ENCODE measurements at places on chromosomes 2 and 18.

DNA sequence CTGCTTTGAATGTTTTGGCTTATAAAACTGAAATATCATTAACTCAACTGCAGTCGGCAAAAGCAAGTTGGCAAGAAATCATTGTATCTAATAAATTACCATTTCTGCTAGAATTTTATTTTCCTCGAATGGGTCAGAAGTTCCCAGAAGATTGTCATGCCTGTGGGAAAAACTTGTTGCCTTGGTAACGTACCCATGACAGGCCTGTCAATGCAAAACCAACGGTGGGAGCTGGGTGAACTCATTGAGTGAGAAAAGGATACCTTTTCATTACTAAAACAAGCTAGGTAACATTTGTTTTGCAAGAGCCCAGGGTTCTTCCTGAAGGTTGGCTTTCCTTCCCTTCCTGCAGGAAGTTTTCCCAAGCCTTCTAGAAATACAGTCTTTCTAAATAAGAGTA lies 9.5 kb downstream of the PLB1 start:
- no peak for DNase-seq

- DNase-seq = peak; percentile 24
These were observed 187.4 kb downstream of the ALK start for GRCh38 chr2:29733965-29734364.

DNA sequence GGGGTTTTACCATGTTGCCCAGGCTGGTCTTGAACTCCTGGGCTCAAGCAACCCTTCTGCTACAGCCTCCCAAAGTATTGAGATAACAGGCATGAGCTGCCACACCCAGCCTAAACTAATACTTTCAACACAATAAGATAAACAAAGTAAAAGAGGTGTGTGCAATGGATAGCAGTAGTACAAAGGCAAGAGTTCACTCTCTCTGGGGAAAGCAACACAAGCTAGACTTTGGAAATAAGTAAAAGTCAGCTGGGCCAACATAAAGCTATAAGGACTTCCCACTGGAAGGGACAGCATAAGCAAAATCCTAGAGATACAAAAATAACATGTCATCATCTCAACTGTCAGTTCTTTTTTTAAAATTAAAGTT lies 5.2 kb upstream of the NOSTRIN start:
- no peak for DNase-seq

DNA sequence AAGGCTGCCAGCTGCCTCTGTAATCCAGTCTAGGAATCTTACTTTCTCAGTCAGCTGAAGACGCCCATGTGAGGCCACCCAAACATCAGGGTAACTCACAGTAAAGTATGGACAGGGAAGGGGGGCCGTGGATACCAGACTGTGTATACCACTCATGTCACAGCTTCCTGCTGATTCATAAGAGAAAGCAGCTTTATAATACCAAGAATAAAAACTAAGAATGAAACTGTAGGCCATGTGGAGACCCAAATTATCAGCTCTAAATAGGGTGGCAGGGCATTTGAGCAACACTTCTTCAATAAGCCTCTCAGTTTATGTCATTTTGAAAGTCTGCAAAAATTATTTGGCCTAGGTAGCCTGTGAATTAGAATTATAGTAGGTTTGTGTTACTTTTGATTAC lies 115.0 kb upstream of the CDCA7 start:
- no peak for DNase-seq

- peak; percentile 51 for DNase-seq
These were observed 246.8 kb downstream of the TMEM182 start for GRCh38 chr2:103008586-103008985.

- peak; percentile 95 for DNase-seq
These were observed at the start of gene NYAP2 for GRCh38 chr2:225399504-225399903. NYAP2 (plus strand) TSS chr2:225399710; CDS start chr2:225408881, 9,171 bp downstream.

GRCh38 chr2:19882286-19882685 lies 19.5 kb downstream of the TTC32 start:
- no peak for DNase-seq

DNA sequence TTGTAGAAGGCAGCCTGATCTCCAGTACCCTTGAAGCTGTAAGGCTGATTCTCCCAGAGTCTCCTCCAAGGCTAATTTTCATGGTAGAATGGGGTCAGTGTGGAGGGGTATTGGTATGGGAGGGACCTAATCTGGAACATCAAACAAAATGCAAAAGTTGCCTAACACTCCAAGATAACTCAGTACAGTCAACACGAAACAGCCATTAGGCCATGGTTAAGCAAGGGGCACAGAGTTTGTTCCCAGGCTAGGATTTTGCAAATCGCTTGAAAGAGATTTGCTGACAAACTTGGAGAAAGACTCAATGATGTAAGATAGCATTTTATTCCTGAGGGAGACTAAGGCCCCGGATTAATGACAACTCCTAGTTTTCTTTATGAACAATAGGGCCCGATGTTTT lies 5.4 kb downstream of the PID1 start:
- no peak for DNase-seq

DNA sequence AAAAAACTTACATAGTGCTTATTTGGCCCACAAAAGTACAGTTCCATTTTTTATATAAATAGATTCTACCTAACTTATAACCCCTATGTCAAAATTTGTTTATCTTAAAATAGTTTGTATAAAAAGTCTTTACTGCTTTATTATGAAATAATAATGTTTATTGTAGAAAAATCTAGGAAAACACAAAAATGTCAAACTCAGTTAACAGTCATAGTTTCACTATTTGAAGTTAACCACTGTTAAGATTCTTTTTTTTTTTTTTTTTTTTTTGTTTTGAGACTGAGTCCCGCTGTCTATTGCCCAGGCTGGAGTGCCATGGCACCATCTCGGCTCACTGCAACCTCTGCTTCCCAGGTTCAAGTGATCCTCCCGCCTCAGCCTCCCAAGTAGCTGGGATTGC lies 26.5 kb upstream of the ABI2 start:
- DNase-seq = no peak

- no peak for DNase-seq
These were observed 114.7 kb downstream of the SH3RF3 start for GRCh38 chr2:109243526-109244303.

GRCh38 chr2:106163948-106164545 lies 30.1 kb downstream of the UXS1 start:
- no peak for DNase-seq

DNA sequence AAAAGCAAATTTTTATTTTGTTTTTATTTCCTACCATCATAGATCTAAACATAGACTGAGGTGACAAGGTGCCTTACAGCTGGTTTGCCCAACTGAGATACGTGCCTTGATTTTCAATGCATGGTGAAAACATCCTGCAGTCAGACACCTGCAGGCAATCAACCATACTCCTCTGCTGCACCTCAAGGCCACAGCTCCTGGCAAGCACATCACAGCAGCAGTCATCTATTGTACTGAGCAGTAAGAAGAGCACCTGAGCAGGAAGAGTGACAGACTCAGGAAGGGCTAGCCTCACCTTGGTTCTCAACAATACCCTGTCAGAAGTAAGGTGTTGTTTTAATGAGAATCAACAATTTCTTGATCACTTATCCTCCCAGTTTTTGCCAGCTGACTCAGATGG lies 1206.8 kb upstream of the NRXN1 start:
- DNase-seq = no peak

DNA sequence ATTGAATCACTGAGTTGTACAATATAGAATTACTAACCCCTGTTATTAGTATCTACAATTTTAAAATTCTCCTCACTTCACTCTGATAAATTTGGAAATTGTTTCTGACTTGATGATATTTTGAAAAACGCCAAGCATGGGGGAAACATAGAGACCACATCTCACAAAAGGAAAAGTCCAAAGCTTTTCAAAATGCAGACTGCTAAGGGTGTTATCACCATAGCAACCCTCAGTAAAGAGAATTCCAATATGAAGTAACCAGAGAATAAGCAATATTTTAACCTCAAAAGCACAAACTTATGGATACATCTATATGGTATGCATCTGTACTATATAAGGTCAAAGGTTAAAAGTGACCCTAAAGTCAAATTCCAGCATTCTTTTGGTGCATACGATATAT lies 22.7 kb downstream of the LRP2 start:
- DNase-seq = no peak

DNA sequence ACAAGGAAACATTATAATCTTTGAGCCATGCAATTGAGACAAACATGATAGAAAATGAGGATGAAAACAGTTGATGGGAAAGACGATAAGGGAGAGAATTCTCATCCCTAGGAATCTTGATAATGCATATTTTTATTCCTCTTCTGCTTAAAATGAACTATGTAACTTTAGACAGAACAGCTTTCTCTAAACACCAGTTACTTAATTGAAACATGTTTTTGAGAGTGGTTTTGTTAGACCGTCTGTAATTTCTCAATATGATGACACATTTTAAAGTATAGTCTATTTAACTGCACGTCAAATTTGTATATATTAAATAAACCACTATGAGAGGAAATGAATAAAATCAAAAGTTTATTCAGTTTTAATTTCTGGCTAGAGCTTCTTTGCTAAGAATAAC lies 1453.9 kb upstream of the NXPH2 start:
- DNase-seq = no peak

DNA sequence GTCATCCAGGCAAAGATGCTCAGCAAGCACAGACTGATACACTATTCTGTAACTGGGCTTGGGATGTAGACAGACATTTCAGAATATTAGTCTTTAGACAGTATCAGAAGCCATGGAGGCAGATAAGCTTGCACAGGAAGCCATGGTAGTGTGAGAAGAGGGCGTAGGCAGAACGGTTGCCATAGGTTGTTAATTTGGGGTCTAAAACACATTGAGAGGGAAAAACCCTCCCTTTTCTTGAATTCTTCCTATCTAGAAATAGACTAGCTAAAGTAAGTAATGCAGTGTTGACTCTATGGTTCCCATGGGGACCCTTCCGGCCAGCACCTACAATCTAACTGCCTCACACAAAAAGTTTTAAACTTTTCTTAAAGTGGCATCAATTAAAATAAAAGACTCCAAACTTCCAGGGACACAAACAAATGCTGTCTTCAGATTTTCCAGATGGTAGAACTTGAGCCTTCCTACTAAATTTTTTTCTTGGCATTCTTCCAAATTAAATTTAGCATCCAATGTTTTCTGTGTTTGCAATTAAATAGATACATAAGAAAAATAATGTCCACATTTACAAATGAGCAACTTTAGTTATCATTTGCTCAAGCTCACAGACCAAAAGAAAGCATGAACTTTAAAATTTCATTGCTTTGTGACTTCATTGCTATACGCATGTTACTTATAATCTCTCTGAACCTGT lies 1.9 kb downstream of the PRKRA start:
- DNase-seq = no peak

- no peak for DNase-seq
These were observed 31.8 kb upstream of the DLX1 start for GRCh38 chr2:172053486-172053885.

GRCh38 chr18:60090170-60090569 lies 190.4 kb downstream of the PMAIP1 start:
- DNase-seq = no peak

DNA sequence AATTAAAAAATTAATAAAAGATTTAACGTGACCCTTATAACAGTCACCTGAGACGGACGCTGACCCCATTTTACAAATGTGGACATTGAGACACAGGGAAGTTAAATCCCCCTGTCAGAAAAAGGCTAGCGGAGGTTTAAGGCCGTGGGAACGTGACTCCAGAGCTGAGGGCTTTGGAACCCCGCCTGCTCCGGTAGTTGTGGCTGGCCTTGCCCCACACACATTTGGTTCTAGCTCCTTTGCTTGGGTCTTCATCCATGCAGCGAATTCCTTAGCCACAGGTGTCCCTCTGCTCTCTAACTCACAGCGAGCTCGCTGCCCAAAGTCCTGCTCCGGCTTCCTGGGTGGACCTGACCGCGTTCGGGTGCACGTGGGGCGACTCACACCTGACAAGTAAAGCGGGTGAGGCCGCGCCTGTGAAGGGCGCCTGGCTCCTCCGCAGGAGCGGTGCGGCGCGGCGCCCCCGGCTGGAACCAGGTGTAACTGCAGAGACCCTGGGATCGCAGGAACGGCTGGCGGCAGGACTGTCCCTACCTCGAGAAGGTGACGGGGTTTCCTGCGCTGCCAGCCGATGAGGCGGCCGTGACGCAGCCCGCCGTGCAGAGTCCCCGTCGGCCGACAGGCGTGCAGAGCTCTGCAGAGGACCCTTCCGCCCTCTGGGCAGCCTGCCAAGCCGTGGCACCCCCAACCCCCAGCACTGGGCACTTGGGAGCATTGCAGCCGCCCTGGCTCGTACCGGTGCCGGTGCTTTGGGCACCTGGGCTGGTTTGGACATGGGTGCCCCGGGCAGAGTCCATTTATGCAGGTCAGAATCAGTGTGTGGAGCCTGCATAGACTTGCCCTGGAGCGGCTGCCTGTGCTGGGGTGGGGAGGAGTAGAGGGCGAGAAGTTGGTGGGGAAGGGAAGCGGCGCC lies 2.4 kb upstream of the PROC start:
- DNase-seq = peak; percentile 50

DNA sequence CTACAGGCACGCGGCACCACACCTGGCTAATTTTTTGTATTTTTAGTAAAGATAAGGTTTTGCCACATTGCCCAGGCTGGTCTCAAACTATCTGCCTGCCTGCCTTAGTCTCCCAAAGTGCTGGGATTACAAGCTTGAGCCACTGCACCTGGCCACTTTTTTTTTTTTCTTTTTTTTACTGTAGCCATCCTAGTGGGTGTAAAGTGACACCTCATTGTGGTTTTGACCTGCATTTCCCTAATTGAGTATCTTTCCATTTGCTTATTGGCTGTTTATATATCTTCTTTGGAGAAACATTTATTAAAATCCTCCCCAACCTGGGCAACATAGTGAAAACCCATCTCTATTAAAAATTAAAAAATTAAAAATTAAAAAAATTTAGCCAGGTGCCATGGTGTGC lies 12.0 kb downstream of the PCBP1 start:
- DNase-seq = no peak

- no peak for DNase-seq
These were observed 96.1 kb upstream of the LMAN1 start for GRCh38 chr18:59454909-59455727.

- DNase-seq = no peak
These were observed 310.3 kb upstream of the HS6ST1 start for GRCh38 chr2:128628996-128629395.

GRCh38 chr18:70288171-70288850 lies 534 bp upstream of the SOCS6 start:
- no peak for DNase-seq

GRCh38 chr18:64882896-64883295 lies 734.0 kb upstream of the LINC00305 start:
- DNase-seq = no peak

GRCh38 chr18:45821711-45822110 lies 3.8 kb upstream of the SIGLEC15 start:
- DNase-seq = no peak

- DNase-seq = no peak
These were observed 28.7 kb upstream of the CABLES1 start for GRCh38 chr18:23106575-23106974.

- DNase-seq = no peak
These were observed 42.1 kb upstream of the TTC39C start for GRCh38 chr18:23972453-23972852.
